T-helper 2 cell (primary cell): ENCODE measurements at places on chromosomes 13 and 19.

DNA sequence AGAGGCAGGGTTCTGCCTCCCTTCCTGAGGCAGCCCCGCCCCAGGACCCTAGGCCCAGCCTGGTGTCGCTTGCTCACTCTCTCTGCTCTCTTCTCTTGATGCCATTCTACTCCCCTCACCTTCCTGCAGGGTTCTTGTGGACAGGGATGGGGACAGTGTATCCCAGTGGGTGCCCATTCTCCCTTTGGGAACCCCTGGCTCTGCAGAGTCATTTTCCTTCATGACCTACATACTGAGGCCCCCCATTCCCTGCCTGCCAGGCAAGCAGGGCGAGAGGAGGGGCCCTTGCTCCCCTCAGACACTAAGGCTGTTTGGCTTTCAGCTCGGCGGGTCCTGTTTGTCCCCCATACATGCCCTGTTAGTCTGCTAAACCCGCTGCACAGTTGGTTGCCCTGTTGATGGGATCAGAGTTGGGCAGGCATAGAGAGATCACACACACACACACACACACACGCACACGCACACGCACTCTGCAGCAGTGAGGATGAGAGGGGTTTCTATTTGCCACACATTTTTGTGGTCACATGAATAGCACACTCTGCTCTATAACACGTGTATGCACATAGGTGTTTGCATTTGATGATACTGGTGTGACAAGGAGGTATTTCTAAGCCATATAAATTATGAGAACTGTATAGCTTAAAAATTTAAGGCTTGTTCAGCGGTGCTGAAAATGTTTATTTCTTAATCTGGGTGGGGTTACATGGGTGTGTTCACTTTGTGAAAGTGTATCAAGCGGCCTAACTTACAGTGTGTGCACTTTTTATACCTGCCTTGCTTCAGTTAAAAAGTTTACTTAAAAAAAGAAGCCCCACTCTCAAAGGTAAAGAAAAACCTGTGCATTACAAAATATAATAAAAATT is 20.3 kb downstream of the NFIX start:
- DNase-seq = no peak

DNA sequence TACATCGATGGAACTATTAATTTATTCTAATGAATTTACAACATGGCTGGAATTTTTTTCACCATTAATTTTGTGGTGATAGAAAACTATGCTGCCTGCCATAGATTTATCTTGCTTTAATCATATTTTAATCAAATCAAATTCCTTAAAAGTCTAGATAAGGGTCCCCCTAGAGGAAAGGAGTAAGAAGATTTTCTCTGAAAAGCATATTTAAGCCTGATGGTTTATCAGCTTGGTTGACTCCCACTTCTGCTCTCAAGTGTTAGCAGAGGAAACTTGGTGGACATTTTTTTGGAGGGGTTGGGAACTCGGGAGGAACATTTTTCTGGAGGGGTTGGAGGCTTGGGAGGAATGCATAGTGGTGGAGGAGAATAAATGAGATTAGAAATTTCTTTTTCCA is 253.3 kb downstream of the KCNRG start:
- no peak for DNase-seq

GRCh38 chr19:7545904-7546303 is 10.4 kb downstream of the PNPLA6 start:
- no peak for DNase-seq

GRCh38 chr13:77511552-77511951 is 24.0 kb upstream of the SCEL start:
- no peak for DNase-seq

- DNase-seq = no peak
Measured at GRCh38 chr13:30752201-30752797, 17.0 kb downstream of the ALOX5AP start.

- no peak for DNase-seq
Measured at GRCh38 chr19:49716154-49716553, 25.2 kb downstream of the CPT1C start.

DNA sequence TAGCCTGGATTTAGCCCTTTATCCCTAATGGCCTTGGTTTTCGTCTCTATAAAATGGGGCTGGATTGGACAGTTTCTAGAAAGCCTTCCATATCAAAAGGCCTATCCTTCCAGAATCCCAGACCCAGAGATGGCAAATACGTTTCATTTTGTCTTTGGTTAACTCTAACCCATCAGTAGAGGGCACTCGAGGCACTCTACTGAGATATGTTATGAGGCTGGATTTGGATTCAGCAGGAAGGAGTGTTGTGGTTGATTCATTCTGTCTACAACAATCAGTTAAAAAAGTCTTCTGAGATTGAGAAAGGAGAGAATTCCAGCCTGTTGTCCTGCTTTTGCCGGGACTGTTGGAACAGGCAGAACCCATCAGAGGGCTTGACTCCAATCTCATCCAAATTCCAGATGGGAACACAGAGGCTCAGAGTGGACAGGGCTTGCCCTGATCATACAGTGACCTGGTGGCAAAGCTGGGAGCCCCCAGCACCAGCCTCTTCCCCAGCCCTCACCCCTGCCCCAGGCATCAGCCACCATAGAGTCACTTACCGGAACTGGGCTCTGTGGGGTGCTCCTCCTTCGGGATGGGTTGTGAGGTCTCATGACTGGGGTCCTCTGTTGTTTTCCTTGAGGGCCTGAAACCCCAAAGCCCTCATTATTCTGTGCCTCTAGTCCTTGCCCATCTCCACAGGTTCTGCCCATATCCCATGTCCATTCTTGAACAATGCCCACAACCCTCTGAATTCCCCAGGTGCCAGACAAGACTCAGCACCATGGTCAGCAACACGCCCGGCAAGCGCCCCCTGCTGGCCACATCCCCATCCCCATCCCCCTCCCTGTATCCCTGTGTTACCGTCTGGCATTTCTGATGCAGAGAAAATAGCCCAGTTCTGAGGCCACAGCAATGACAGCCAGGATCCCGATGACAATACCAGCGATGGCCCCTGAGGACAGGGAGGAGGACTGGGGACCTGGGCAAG is 12.3 kb upstream of the ZNF180 start:
- DNase-seq = no peak
